Type B pancreatic cell (in vitro differentiated cells): ENCODE measurements at places on chromosomes 13 and 19.

DNA sequence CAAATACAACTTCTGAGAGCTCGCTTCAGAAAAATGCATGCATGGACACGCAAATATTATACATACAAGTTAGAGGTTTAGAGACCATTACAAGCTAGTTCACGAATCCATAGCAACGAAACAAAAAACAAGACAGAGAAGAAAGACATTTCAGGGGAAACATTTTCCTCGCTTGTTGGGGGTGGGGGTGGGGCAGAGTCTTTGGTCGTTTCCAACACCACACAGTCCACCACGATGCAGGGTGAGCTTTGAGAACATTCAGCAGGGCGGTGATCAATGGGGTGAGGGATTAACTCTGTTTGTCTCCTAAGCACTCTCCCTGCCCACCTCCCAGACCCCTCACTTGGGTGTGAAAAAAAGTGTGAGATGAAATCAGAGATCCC, 651 bp downstream of the OXGR1 start:
- DNase-seq: no peak

DNA sequence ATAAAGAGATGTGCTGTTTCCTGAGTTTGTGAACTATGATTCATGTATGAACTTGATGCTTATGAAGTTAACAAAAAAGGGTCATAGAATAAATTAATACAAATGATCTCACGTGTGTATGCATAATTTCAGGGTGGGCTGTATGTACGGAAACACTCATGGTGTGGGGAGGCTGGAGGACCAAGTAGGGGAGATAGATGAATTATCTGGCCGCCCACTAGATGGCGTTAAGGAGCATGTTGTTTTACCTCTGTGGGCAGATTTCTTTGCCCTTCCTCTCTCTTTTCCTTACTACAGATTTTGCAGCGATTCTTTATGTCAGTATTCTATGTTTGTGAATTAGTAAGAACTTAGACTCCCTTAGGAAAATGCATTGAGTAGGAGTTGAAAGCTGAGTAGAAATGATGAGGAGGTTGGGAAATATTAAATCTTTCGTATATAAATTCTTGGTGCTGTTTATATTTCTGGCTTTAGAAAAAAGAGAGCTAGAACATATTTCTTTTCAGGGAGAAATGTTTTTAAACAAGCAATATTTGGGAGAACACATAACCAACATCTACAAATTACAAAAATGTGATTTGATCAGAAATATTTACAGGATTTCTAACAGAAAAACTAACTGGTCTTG, 47.4 kb upstream of the TMTC4 start:
- DNase-seq: no peak

GRCh38 chr19:18171605-18172327, 1.8 kb upstream of the IFI30 start:
- DNase-seq: no peak

- no peak for DNase-seq
Observed at GRCh38 chr19:52943134-52943883, 19.4 kb downstream of the ZNF816 start.

- DNase-seq: no peak
Observed at GRCh38 chr13:113397608-113398425, 33.9 kb upstream of the GRTP1 start.

DNA sequence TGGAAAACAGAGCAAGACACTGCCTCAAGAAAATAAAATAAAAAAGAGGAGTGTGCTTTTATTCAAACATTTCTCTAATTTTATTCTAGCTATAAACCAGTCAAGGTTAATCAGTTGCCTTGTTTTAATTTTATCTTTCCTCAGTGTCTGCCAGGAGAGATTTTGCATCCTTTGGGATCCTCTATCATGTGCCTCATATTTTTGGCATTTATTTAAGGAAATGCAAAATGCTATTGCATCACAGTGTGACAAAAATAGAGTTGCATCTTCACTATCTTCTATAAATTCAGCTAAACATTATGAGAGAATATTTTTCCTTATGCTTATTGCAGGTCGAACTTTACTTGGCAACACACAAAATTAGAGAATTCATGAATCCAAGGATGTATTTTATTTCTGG, 639.0 kb upstream of the KLF12 start:
- no peak for DNase-seq

DNA sequence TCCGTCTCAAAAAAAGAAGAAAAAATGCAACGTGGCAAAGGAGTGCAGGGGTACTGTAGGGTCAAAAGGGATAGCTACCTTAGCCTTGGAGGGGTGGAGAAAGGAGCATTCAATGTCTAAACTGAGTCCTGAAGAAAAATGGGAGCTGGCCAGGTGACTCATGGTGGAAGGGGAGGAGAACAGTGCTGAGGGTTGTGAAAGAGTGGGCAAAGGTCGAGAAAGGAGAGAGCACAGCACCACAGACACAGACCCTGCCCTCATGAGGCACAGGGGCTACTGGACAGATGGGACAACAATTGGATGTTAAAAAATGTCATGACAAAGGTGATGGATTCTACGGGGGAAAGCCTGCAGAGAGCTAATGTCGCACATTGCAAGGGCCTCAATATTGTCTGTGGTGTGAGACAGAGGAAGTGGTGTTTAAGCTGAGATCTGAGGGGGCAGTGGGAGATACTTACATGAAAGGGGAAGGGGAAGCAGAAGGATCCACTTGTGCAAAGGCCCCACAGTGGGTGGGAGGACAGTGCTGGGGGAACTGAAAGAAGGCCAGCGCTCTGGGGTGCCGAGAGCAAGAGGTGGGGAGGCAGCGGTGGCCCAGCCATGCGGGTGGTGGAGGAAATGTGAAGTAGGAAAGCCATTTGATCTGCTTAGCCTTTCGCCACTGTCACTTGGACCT, 42.9 kb upstream of the URAD start:
- DNase-seq: no peak

DNA sequence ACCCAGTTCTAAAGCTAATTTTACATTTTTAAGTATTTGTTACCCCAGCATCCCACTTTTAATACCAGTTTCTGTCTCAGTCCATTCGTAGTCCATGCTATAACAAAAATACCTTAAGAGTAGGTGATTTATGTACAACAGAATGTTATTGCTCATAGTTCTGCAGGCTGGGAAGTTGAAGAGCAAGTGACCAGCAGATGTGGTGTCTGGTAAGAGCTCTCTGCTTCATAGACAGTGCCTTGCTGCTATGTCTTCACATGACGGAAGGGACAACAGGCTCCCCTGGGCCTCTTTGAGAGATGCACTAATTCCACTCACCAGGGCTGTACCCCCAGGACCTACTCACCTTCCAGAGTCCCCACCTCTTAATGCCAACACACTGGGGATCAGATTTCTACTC, 96.6 kb downstream of the COL4A2 start:
- DNase-seq: no peak

DNA sequence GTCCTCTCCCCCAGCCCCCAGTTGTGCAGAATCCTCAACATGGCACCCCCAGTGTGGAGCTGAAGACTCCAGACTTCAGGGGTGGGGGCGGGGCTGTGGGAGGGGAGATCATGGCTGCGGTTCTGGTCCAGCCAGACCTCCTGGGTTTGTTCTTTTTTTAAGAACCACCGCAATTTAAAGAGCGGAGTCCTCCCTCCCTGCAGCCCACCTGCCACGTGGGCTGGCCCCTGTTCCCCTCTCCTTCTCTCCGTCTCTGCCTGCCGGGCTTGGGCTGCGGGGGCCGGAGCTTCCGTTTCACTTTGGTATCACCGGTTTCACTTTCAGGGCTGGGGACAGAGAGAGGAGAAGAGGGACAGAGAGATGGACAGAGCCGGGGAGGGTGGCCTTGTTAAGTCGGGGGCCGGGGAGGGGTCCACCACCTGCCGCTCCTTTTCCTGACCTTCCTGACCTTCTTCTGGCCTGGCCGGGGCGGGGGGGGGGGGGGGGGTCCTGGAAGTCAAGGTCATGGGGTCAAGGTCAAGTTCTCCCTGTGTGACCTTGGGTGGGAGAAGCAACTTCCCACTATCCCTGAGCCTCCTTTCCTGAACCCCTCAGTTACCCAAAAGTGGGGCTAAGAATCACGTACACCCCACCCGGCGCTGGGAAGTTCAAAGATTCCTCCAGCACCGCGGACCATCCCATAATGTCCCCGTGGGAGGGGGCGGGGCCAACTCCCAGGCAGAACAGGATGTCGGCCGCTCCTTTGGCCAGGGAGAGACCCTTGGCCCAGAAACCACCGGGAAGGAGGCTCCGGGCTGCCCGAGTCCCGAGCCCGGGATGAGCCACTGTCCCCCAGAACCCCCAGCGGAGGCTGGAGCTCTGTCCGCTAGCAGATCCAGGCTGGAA, 11.3 kb upstream of the ZBTB7A start:
- no peak for DNase-seq

GRCh38 chr13:40617801-40618356, 48.6 kb downstream of the FOXO1 start:
- no peak for DNase-seq
